ENCODE measurements at places on chromosomes 7 and 10.

GRCh38 chr7:139683137-139683921 is 94.5 kb downstream of the HIPK2 start:
- DNase-seq = no peak

DNA sequence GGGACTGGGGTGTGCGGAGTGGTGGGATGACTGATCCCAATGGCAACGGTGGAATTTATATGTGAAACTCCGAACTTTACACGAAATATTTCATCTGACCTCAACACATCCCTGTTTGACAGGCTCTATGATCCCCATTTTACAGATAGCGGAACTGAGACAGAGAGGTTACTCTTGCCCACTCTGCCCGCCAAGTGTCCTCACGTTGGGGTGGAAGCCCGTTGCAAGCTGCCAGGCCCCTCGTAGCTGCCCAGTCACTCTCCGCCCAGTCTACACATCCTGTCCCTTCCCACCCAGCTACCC is 397 bp upstream of the NFE2L3 start:
- no peak for DNase-seq

GRCh38 chr10:133457100-133457841 is 3.5 kb downstream of the SCART1 start:
- no peak for DNase-seq

- DNase-seq = peak; percentile 1
These were observed 1567.3 kb upstream of the LRRTM3 start for GRCh38 chr10:65358565-65358964.
